ENCODE measurements at places on chromosomes 1 and 21.

DNA sequence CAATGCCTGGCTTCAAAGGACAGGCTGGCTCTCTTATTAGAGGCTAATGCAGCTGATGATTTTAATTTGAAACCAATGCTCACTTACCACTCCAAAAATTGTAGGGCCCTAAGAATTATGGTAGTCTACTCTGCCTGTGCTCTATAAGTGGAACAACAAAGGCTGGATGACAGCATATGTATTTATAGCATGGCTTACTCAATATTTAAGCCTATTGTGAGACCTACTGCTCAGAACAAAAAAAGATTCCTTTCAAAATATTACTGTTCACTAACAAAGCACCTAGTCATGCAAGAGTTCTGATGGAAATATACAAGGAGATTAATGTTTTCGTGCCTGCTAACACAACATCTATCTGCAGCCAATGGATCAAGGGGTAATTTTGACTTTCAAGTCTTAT lies 73.8 kb upstream of the DUSP10 start:
- no peak for DNase-seq

DNA sequence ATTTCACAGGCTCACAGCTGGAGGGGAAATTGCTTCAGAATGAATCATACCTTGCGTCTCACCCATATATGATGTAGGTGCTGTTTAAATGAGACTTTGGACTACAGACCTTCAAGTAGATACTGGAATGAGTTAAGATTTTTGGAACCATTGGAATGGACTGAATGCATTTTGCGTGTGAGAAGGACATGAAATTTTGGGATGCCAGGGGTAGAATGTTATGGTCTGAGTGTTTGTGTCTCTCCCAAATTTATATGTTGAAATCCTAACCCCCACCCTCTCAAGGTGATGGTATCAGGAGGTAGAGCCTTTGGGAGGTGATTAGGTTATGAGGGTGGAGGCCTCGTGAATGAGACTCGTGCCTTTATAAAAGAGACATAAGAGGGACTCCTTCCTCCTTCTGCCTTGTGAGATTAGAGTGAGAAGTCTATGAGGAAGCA lies 41.4 kb downstream of the KCNK1 start:
- no peak for DNase-seq

- DNase-seq = no peak
These were observed 77.6 kb upstream of the CD1D start for GRCh38 chr1:158102881-158103674.

- no peak for DNase-seq
These were observed 739.1 kb downstream of the MATN1 start for GRCh38 chr1:29984166-29984861.

DNA sequence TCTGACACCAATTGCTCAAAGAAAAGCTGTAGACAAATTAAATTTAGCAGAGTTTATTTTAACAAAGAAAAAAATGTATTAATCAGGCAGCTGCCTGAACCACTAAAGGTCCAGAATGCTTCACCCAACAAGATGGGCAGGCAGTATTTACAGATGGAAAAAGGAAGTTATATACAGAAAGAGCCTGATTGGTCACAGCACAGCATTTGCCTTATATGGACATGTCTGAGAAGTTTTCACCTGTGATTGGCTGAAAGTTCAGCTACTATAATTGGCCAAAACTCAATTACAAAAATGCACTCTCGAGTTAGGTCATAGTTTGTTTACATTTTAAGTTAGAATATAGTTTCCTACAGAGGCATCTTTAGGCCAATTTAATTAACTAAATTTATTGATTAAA lies 15.1 kb upstream of the FMO1 start:
- no peak for DNase-seq
